ENCODE measurements at places on chromosomes 5 and 9.
A peak's percentile ranks its signal among the peaks of the same experiment; 100 is the strongest.

- DNase-seq: no peak
Observed at GRCh38 chr5:50722223-50722622, 55.8 kb downstream of the PARP8 start.

- DNase-seq: no peak
Observed at GRCh38 chr5:177336603-177337494, 14.6 kb downstream of the LMAN2 start.

DNA sequence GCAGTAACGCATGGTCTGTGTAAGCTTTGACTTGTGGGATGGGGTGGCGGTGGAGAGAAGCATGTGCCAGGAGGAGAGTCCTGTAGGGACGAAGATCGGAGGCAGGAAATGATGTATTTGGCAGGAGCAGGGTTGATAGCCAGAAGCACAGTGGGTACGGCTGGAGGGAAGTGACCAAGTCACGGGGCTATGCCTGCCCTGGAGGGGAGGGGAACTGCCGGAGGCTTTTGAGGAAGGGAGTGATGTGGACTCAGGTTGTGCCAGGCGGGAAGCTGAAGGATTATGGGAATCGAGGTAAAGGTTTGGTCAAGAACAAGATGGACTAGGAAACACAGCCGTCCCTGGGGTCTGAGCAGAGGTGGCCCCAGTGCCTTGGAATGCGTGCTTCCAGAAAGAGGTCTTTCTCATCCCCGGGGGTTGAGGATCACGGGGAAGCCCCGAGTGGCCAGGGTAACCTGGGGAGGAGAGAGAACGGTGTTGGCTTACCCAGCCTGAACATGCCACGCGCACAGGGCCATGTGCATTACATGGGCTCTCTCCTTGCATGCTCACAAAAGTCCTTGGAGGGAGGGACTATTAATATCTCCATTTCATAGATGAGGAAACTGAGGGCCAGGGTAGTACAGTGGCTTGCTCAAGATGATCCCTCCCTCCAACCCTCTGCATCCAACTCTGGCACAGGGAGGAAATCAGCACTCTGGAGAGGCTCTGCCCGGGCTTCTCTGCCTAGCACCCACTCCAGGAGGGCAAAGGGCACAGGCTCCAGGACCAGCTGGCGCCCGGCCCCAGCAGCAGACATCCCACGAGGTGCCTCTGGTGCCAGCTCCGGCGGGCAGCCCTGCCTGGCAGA, 253.8 kb downstream of the PBX3 start:
- DNase-seq: no peak

- no peak for DNase-seq
Observed at GRCh38 chr9:76717613-76718012, 46.6 kb upstream of the PCA3 start.

- no peak for DNase-seq
Observed at GRCh38 chr9:124482431-124483031, 24.7 kb downstream of the NR5A1 start.

GRCh38 chr5:146912874-146913273, 34.3 kb upstream of the PPP2R2B start:
- no peak for DNase-seq

GRCh38 chr5:56683281-56683680, 132.1 kb upstream of the MAP3K1 start:
- DNase-seq: no peak

DNA sequence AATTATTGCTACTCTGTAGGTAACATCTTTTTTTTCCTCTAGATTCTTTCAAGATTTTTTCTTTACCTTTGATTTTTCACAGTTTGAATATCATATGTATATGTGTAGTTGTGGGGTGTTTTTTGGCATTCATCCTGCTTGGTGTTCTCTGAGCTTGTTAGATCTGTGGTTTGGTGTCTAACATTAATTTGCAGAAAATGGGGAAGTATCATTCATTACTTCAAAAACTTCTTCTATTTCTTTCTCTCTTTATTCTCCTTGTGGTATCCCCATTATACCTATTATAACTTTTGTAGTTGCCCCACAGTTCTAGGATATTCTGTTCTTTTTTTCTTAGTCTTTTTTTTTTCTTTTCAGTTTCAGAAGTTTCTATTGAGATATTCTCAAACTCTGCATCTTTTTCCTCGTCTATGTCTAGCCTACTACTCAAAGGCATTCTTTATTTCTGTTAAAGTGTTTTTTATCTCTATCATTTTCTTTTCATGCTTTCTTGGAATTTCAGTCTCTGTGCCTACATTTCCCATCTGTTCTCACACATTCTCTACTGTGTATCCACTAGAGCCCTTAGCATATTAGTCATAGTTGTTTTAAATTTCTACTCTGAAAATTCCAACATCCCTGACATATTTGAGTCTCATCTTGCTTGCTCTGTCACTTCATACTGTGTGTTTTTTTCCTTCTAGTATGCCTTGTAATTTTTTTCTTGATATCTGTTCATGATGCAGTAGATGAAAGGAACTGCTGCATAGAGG, 60.1 kb upstream of the GNA14 start:
- no peak for DNase-seq

GRCh38 chr9:136838314-136839228, 3.7 kb upstream of the AJM1 start:
- DNase-seq: no peak

GRCh38 chr9:81379655-81380054, 309.7 kb downstream of the TLE1 start:
- no peak for DNase-seq

- no peak for DNase-seq
Observed at GRCh38 chr9:26319859-26320258, 572.7 kb downstream of the CAAP1 start.

DNA sequence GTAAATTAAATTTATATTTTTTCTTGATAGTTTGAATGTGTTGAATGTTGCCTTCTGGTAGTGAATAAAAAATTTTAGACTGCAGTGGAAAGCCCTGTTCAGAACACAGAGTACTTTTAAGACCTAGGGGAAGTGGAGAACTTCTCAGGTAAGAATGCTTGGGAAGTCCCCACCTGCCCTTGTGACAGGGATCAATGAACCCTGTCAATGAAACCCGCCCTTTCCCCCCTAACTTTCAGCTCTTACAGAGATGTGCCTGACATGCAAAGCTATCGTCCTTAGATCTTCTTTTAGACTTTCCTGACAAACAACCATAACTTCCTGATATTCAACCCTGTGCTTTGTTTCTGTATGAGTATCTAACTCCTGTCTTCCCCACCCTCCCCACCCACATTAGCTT, 562.7 kb downstream of the TLE4 start:
- DNase-seq: no peak

DNA sequence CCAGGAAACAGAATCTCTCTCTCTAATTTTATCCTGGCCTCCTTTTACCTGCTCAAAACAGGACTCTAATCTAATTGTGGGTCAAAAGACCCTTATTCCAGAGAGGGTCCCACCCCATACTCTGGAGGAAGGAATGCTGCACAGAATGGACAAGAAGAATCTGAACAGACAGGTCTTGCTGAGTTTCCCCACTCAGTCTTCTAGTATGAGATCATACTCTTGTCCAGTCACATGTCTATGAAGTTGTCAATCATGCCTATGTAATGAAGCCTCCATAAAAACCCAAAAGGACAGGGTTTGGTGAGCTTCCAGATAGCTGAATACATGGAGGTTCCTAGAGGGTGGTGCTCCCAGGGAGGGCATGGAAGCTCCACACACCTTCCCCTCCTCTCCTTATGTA, 123.9 kb upstream of the FER start:
- no peak for DNase-seq

DNA sequence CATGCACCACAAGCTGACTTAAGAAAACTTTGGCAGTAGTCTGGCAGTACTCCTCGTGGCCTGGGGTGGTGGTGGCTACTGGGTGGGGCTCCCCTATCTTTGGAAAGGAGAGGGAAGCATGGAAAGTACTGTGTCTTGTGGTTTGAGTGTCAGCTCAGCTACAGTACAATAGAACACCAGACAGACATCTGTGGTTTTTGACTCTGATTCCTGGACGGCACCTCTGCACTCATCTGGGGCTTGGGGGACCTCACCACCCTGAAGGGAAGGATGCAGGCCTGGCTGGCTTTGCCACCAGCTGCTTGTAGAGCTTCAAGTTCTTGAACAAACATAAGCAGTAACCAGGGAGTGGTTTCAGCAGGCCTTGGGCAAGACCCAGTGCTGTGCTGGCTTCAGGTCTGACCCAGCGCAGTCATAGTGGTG, 40.6 kb downstream of the TNFSF8 start:
- no peak for DNase-seq

DNA sequence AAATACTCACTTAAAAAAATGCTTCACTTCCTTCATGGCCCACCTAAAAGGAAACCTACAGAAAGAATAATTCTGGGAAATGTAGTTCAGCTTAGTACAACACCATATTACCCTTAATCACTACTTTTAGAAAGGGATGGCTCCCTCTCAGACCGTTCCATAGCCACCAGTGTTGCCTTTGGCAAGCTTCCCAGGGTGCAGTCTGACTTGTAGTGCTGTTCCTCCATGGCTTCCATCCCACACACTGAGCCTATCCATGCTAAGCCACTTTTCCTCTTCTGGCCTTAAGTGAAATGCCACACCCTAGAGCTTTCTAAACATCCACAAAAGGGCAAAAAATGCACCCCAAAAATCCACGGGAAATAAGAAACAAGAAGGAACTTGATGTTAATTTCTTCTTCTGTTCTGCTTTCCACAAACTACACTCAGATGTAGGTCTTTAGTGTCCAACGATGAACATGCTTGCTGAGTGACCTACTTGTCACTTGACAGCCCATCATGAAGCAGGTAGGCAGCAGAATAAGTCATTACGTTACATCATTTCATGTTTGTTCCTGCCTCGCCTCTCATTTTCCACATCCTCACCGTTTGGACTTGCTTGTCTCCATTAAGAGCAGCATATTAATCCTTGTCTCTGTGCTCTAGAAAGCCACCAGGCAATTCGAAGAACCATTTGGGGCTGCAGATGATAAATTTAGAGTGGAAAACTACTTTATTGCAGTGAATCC, 391.1 kb upstream of the GRAMD2B start:
- no peak for DNase-seq

- DNase-seq: no peak
Observed at GRCh38 chr5:34551911-34552433, 104.2 kb upstream of the RAI14 start.

- no peak for DNase-seq
Observed at GRCh38 chr5:124079062-124079461, 567.1 kb downstream of the CSNK1G3 start.

GRCh38 chr5:39217365-39218281, 1.7 kb downstream of the FYB1 start:
- peak; percentile 55 for DNase-seq

- no peak for DNase-seq
Observed at GRCh38 chr5:160743027-160743426, 109.0 kb downstream of the ATP10B start.

- no peak for DNase-seq
Observed at GRCh38 chr9:14271093-14271673, 42.8 kb downstream of the NFIB start.

GRCh38 chr9:121059998-121060636, 10.0 kb upstream of the C5 start:
- DNase-seq: peak; percentile 66

- DNase-seq: no peak
Observed at GRCh38 chr9:36923025-36923625, 110.9 kb downstream of the PAX5 start.

DNA sequence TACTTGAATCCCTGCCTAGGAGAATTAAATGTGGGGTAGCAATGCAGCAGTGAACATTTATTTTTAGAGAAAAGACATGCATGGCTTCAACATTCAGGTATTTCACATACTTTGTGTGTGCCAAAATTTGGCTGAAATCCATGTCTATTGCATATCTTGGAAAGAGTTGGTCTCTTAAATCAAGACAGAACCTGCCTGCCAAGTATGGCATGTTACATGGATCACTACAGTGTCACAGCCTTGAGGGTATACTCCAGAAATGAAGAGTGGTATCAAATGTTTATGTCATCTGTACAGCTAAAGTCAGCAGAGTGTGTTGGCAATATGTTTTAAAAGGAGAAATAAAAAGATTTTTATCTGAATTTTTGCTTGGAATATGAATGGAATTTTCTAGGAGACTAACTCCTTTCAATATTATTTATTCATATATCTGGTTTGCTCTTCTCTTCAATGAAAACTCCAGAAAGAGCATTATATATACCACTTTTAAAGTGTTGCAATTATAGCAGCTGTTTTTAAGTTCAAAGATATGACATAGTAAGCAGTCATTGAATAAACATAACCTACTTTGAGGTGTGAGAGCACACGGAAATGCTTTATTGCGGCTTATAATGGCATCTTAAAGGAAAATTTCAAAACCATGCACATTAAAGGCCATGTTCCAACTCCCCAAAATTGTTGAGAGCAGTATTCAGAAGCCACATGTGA, 95.4 kb upstream of the MINAR2 start:
- DNase-seq: no peak

DNA sequence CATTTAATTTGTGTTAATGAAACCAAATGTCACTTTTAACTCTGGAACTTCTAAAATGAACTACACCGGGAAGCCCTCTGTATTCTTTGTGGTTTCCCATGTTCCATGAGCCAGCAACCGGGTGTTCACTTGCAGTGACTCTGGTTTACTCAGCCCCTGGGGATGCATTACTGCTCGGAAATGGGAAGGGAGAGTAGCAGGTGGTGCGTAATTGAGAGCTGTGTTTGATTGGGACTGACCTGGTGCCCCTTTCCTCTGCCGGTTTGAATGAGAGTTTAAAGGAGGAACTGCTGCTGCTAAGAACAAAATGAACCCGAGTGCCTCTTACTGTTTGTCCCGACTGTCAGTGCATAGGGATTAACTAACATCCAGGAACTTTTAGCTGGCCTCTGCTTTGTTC, 100.1 kb upstream of the DHFR start:
- no peak for DNase-seq

DNA sequence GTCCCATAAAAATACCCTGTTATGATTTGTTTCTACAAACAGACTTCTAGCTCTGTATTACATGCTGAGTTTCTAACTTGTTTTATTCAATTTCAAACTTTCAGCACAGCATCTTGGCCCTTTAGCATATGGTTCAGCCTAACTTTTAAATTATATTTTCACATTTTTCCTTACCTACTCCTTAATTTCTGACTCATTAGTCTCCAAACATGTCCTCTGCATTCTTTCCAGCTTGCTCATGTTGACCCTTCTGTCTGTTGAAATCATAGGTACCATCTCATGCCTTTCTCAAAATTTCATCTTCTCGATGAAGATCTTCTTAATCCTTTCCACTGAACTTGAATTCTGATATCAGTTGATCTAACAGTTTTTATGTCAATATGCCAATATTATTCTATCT, 200.9 kb upstream of the RIOK2 start:
- DNase-seq: no peak

DNA sequence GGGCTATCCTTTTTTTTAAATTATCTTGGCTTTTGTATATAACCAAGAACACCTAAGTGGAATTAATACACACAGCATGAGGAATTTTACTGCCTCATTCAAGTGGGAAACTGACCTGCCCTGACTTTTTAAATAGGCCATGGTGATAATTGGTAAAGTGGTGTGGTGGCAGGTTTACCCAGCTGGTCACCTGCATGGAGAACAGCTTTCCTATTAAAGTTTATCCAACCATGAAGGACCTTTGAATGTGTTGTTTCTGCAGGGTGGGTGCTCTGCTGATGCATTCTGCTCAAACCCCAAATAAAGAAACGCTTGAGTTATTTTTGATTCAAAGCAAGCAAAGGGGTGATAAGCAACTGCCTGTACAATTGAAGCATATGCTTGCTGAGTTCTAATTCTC, 261.0 kb upstream of the GRIN3A start:
- DNase-seq: no peak

GRCh38 chr5:142900927-142901326, 130.8 kb downstream of the ARHGAP26 start:
- DNase-seq: no peak

All from NT2/D1 (cell line).